ENCODE measurements at places on chromosomes 13 and 19.

- peak; percentile 62 for DNase-seq
These were observed 46.4 kb downstream of the CELF5 start for GRCh38 chr19:3270902-3271301.

DNA sequence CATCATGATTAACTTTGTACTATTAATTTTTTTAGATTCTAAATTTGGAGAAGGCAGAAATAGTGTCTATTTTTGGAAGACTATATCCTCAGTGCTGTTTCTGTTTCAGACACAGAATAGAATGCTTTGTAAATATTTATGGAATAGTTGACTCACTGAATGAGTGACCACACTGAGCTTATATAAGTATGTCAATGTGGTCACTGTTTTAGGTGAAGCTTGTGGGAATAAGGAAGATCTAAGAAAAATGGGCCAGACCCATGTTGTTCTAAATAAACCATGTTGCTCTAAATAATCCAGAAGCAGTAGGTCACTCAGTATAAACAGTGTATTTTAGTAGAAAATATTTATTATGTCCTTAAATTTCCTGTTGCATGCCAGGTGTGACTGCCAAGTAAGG, 45.5 kb upstream of the DACH1 start:
- no peak for DNase-seq

DNA sequence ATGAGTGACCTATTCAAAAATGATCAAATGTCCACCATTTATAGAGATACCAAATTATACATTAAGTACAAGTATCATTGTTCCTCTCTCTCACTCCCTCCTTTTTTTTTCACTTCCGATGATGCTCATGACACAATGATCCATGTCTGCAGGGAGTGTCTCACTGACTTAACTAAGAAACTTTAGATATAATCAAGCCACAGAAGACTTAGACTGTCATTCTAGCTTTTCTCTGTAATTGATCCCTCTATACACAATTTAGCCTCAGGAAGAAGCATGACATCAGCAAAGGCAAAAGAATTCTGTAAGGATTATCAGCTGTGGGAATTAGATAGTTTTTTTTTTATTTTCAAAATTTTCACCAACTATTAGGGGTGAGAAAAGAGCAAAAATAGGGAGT, 734.9 kb upstream of the PCDH9 start:
- DNase-seq: no peak

DNA sequence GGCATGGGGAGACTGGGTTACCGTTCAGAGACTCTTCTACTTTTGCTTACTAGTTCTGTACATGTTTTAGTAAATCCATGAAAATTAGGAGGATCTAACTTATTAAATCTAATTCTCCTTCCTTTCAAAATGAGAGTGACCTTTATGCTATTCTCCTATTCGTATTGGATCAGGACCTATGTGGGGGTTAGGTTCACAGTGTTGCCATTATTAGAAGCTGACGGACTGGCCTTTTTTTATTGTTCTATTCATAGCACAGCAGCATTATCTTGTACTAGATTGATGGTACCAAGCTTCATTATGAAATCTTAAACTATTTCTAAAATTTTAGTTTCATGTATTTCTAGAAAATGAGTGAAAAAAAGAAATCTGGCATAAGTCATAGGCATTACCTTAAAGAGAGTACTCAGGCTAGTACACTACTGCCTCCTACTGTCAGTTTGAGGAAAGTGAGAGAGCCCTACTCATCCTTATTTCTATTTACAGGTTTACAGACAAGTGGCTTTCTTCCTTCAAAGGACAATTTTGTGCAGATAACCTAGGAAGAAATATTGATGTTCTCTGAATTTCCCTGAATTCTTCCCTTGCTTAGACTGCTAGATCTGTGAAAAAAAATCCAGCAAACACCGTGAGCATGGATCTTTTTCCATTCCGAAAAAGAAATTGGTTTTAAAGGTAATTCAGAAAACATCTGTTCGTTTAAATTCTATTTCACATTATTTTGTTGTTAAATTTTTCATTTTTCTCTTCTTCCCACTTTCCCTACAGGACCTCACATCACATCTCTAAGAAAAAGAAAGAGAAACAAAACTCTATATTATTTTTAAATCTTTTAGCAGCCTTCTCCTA, 485.5 kb downstream of the DIAPH3 start:
- DNase-seq: peak; percentile 20

DNA sequence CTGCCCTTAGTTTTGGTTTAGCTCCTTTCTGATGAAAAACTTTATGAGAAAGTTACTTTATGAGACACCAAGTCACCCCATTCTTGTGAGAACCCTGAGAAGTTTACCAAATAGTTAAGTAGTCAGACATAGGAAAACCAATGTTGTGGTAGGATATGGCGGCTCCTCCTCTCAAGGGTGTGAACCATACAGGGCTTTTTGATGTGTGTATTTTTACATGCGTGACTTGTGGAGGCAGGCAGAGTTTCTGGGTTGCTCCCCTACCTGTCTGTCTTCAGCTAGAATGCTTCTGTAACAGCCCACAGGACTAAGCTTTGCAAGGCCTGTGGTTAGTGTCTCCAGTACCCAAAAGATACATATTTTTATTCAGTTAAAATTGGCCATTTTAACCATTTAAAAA, 18.3 kb downstream of the UBAC2 start:
- peak; percentile 77 for DNase-seq

GRCh38 chr13:113951246-113951999, 22.5 kb downstream of the C13orf46 start:
- peak; percentile 66 for DNase-seq

DNA sequence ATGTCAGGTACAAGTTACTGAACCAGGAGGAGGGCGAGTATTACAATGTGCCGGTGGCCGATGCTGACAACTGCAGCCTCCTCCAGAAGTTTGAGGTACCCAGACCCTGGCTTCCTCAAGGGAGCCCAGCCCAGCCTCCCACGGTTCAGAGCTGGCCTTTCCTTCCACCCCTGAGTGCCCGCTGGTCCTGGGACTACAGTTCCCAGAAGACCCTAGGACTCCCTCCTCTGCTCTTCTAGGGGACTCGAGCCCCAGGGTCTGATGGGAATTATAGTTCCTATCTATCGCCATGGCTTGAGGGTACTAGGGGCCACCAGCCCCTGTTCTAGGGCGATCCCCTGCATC, 11.0 kb downstream of the PRKCG start:
- no peak for DNase-seq

DNA sequence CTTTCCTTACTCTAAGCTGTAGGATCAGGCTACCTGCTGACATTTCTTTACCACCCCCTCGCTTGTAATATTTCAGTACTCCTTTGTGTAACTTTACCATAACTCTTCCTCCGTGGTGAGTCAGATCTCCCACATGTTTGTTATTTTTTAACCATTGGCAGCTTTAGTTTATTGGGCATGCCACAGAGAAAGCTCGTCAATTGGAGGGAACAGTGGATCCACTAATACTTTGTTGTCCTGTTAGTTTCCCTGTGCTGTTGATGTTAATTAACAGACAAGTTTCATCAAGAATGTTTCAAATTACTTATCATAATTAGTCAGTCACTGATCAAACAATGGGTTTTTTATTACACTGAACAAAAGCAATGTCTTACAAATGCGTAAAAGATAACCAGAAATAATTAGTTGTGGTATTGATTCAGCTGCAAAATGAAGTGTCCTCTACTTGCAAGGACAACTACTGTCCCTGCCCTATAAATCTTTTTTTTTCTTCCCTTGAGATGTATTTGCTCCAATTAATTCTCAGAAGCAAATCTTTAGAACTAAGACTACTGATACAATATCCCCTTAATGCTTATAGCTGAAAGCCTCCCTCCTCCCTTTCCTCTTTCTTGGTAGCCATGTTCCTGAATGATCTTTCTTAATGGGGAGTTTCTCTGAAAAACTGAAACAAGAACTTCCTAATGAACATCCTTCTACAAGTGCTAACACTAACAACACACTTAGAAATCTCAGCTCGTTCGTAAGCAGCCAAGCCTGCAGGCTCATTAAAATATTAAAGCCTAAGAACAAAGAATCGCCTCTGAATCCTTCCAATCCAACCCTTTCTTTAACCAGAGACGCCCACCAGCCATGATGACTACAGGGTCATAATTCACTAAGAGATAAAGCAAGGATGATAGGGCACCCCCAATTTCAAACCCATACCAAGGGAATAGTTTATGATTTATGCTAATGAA, 22.2 kb downstream of the EFNB2 start:
- DNase-seq: no peak

DNA sequence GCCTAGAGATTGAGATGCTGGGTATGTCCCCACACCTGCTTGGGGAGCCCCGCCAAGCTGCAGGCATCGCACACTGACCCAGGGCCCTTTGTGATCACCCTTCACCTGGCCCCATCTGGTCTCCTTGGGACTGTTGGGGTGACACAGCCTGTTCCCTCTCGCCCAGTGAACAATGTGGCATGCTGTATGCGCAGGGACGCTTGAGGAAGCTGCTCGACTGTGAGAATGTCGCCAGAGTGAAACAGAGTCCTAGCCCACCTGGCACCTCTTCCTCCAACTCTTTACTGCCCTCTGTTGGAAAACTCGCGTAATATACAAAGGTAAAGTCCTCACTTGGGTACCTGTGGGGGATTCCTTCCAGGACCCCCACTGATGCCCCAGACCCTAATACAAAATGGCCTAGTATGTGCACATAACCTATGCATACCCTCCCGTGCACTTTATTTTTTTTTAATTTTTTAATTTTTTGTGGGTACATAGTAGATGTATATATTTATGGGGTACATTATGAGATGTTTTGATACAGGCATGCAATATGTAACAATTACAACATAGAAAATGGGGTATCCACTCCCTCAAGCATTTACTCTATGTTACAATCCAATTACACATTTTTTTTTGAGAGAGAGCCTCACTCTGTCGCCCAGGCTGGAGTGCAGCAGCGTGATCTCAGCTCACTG, 9.0 kb downstream of the BLOC1S3 start:
- peak; percentile 48 for DNase-seq

DNA sequence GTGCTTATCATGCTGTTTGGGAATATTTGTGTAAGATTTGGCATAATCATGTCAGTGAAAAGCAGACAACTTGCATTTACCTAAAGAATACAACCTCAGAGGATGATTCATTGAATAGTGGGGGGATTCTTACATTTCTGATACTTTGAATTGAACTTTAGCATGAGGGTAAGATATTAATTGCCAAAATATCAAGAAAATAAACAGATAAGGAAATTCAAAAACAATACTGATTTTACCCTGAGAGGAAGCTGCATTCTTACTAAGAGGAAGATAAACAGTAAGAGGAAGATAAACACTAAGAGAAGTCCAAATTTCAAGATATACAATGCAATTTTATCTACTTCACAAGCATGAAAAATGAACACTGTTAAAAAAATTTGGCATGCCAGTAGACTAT, 2564.3 kb upstream of the PCDH20 start:
- no peak for DNase-seq

DNA sequence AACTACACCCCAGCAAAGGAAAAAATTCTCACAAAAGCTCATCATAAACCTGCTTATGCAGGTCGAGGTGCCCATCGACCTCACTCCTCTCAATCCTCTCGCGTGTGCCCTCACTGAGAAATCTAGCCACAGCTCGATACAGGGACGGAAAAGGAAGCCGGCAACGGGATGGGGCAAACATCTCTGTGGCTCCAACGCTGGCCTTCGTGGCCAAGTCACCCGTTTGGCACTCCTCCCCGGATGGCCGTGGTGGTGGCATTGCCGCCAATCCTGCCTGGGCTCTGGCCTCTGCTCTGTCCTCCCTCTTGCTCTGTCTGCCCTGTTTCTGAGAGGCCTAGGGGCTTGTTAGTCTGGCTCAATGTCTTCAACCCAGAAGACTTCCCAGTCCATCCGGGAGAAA, 41.2 kb downstream of the ZNF146 start:
- DNase-seq: no peak

DNA sequence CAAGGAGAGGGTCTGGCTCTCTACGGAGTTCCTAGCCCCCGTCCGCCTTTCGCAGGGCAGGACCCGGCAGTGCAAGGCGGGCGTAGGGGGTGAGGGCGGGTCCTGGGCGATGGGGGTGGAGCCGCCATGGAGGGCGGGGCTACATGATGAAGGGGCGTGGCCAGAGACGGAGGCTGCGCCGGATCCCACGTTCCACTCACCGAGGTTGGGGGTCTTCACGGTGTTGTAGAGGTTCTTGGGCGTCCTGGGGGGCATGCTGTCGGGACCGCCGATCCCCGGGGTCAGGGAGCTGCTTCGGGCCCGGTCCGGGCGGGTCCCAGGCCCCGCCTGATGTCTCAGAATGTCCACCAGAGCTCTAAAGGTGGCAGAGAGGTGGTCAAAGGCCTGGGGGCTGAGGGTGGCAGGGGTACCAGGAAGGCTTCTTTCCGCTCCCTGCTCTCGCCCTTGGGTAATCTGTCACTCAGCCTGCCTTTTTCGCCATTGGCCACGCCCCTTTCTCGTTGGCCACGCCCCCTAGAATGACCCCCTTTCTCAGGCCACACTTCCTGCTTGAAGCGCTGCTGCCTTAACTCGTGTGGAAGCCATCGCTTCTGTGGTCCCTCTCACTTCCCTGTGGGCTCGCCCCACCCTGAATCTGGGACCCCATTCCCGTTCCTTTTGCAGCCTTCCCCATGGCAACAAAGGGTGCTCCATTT, 2.5 kb downstream of the SHISA7 start:
- DNase-seq: no peak

DNA sequence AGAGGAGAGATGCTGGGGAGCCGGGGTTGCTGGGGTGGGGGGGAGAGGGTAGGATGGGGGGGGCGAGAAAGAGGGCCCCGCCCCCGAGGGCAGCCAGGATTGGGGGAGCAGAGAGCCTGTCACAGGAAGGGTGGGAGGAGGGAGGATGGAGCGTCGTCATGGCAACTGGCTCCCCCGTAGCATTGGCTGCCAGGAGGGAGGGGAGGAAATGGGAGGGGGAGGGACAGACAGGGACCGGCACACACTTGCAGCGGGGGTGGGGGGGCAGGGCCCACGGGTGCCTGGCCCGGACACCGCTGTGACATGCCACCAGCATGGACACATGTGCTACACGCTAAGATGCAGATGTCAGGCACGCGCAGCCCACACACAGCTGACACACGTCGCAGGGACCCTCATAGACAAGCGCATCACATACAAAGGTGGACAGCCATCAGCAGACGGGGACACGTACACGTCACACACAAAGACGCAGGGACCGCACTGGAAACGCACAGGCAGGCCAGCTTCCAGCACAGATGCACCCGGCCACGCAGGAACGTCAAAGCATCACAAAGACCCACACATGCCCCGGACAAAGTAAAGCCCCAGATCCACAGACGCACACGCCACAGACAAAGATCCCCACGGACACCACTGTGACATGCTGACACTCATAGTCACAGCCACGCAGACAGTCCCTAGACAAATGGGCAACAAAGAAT, at the start of gene LMTK3:
TSS of gene LMTK3 (minus strand) at position 36 of the 704 bp plus-strand sequence. CDS start 259 bp downstream, outside the sequence.
- peak; percentile 89 for DNase-seq

DNA sequence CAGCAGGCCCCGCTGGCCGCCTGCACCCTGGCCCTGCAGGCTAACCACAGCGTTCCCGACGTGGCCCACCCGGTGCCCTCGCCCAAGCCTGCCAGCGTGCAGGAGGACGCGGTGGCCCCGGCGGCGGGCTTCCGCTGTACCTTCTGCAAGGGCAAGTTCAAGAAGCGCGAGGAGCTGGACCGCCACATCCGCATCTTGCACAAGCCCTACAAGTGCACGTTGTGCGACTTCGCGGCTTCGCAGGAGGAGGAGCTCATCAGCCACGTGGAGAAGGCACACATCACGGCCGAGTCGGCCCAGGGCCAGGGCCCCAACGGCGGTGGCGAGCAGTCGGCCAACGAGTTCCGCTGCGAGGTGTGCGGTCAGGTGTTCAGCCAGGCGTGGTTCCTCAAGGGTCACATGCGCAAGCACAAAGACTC, 72.1 kb downstream of the ZNF536 start:
- no peak for DNase-seq
